EH (cell line): ENCODE measurements at places on chromosomes 7 and 10.
A peak's percentile ranks its signal among the peaks of the same experiment; 100 is the strongest.

GRCh38 chr10:107098326-107098725, 66.2 kb downstream of the SORCS1 start:
- DNase-seq, result no peak

GRCh38 chr7:106273009-106273668, 11.6 kb downstream of the NAMPT start:
- DNase-seq, result no peak

GRCh38 chr10:88735661-88736060, 24.2 kb upstream of the LIPN start:
- peak; percentile 25 for DNase-seq

DNA sequence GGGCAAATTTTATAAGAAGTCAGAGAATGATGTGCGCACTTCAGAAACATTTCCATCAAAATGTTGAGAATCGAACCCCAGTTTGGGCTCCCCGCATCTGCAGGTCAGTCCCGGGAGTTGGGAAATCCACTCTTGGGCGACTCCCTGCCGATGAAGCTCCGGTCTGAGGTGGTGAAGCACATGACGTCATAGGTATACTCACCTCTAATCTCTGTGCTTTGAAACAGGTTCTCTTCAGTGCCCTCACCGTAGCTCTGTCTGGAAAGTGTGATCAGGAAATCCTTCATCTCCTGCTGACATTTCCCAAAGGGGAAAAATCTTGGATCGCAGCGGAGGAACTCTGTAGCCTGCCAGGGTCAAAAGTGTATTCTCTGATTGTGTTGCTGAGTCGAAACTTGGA, 138.5 kb downstream of the ABCA13 start:
- no peak for DNase-seq

DNA sequence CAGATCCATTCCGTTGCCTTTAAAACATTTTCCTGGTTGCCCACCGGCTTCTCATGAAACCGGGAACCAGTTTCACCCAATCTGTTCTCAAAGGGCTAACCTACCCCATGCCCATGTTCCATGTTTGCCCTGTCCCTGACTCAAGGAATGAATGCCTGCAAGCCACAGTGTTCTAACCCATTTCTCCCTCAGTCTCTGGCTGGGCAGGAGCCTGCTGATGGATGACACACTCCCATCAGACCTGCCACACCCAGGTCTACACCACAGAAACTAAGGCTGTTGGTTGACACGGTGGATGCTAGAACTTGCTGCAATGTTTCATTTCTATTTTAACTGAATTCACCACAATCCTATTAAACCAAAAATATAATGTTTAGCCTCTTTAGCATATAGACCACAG, 15.6 kb downstream of the CLRN3 start:
- no peak for DNase-seq

- DNase-seq, result no peak
These were observed 130.8 kb downstream of the DNAJB6 start for GRCh38 chr7:157467496-157468212.

GRCh38 chr7:98996150-98996552, 117.8 kb downstream of the TRRAP start:
- no peak for DNase-seq

DNA sequence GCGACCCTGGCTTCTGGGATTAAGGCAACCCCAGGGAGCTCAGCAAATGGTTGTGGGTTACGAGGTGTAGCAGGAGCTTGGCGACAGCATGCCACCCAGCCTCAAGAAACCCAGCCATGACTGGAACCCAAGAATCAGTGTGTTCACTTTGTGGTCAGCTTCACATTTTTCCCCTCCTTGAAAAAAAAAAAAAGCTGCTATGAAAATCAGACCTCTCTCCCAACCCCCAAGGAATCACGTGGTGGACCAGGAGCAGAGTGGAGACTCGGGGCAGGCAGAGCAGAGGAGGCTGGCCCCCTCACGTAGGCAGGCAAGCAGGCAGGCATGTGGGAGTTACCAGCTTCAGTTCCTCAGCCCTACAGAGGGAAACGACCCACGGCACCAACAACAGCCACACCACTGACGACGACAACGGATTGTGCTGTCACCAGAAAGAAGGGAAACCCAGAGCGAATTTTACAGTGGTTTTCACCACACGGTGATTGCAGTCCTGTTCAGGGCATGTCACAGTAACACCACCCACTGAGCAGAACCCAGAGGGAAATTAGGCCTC, 203.4 kb downstream of the SLC25A13 start:
- DNase-seq, result no peak

DNA sequence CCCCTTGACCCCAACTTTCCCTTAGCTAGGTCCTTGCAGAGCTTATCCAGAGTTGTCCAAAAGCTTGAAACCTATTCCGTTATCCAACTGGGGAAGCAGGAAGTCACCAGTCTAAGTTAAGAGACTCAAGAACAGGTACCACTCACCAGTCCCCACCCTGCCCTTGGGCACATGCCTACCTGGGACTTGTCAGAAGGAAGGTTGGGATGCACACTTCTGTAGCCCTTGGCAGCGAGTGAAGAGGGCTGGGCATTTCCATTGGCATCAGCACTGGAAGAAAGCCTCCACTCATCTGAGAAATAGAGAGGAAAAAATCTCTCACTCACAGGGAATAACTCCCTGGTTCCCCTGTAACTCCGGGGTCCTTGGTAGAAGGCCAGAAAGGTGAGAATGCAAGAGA, 131.0 kb upstream of the PDLIM1 start:
- no peak for DNase-seq

GRCh38 chr10:88409236-88409635, 173.9 kb downstream of the RNLS start:
- DNase-seq, result no peak

GRCh38 chr7:82200601-82201000, 243.0 kb downstream of the CACNA2D1 start:
- no peak for DNase-seq

- peak; percentile 55 for DNase-seq
These were observed 52.8 kb upstream of the CHST3 start for GRCh38 chr10:71911296-71911953.

- no peak for DNase-seq
These were observed 37.2 kb downstream of the VOPP1 start for GRCh38 chr7:55534916-55535590.

GRCh38 chr7:18497800-18498199, 2.3 kb downstream of the HDAC9 start:
- DNase-seq, result no peak

- DNase-seq, result peak; percentile 14
These were observed 37.8 kb upstream of the GARS1 start for GRCh38 chr7:30556840-30557239.

GRCh38 chr10:101221549-101221948, 7.7 kb downstream of the LBX1 start:
- DNase-seq, result no peak

DNA sequence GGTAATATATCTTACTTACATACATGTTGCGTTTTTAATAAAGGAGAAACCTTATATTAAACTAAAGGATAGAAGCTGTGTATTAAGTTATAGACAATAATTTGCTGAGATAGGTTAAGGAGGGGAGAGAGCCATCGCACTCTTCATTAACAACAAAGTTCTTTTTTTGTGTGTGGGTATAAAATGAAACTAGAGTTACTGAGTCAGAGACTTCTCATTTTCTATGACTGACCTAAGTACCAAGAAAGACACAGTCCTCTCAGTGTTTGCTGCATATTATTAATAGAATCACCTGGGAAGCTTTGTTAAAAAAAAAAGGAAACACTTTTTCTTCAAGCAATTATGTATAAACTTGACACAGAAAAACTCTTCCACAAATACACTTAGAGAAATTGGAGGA, 31.4 kb downstream of the FEZF1 start:
- no peak for DNase-seq

DNA sequence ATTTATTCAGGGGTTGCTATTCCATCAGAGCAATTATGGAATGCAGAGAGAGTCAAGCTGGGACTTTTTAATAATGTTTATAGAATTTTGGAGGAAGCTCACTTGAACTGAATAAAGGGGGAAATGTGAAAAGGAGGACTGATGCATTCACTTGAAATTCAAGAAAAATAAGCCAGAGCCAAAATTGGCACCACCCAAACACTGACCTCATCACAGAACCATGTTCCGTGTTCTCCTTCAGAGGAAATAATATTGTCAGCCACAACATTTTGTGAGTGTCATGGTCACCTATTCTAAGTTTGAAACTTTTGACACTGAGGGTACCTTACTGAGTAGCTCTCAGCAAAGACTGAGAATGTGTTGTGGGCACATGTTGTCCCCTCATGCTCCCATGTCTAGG, 207.0 kb downstream of the ANK3 start:
- DNase-seq, result peak; percentile 28

- DNase-seq, result peak; percentile 72
These were observed 177.7 kb upstream of the ADO start for GRCh38 chr10:62626817-62627216.

- no peak for DNase-seq
These were observed 502.8 kb downstream of the SORCS1 start for GRCh38 chr10:106661767-106662140.

DNA sequence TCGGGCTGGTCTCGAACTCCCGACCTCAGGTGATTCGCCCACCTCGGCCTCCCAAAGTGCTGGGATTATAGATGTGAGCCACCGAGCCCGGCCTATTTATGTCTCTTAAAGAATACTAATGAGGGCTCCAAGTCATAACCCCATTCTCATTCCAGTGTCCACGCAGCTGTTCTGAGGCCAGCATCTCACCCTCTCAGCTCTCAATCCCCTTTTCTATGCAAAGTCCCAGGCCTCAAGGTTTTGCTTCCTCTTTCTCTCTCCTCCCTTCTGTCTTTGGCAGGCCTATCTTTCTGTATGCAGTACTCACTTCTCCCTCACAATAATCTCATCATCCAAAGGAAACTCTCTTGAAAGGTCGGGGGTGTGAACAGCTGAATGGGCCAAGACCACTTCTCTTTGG, 28.0 kb upstream of the VSIR start:
- DNase-seq, result no peak

- no peak for DNase-seq
These were observed 1.6 kb downstream of the EXOSC1 start for GRCh38 chr10:97444212-97444611.

- DNase-seq, result no peak
These were observed 14.6 kb upstream of the C10orf71 start for GRCh38 chr10:49284356-49284755.

GRCh38 chr7:102914585-102914984, 1.8 kb downstream of the LRRC17 start:
- no peak for DNase-seq

- DNase-seq, result no peak
These were observed 343.9 kb downstream of the PLXNA4 start for GRCh38 chr7:132232406-132232805.

DNA sequence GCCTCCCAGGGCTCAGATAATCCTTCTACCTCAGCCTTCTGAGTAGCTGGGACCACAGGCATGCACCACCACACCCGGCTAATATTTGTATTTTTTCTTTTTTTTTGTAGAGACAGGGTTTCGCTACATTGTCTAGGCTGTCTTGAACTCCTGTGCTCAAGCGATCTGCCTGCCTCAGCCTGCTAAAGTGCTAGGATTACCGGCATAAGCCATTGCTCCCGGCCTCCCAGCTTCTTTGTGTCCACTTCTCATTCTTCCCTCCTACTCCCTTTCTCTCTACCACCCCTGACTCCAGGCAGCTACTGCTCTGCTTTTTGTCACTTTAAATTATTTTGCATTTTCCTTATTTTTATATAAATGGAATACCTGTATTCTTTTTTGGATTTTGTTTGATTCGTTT, 83.4 kb downstream of the PALS2 start:
- DNase-seq, result no peak

DNA sequence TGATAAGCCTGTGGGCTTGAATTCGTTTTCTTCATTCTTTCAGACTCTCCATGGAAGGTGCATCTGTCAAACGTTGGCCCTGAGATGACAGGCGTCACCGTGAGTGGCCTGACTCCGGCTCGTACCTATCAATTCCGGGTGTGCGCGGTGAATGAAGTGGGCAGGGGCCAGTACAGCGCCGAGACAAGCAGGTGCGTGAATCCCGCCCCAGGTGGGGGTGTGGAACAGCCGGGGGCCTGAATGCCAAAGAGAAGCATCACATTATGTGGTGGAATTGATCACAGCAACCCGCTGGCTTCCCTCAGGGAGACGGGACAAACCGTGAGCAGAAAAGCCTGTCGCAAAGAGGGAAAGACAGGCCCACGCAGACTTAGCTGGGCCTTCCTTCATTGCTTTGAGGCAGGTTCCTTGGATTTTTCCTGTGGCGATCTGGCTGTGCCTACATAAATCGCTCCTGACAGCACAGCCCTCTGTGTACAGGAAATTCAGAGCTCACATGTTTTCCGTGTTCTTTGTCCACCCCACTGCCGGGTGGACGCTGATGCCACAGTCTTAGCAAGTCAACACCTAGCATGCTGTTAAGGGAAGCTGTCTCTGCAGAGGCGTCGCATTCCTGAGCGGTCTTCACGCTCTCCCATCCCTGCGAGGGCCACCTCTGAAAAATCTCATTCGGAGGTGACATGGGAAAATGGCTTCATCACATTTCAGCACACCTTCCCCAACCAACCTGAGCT, 671.0 kb upstream of the FOXK1 start:
- no peak for DNase-seq

- DNase-seq, result peak; percentile 44
These were observed 524.8 kb downstream of the GRM8 start for GRCh38 chr7:126727930-126728391.

DNA sequence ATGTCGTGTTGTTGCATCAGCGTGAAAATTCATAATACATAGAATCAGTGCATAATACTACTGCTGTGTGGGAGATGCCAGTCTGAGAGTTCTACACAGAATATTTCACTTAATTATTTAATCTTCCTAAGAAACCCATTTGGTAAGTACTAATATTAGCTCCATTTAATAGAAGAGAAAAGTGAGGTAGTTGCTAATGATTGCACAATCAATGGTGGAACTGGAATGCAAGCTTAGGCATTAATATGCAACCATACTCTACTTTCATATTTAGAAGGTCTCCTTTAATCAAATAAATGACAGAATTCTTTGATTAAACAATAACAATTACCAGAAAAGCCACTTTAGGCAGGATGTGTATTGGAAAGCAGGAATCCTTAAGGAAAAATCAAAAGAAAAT, 660.7 kb upstream of the PHF14 start:
- no peak for DNase-seq

DNA sequence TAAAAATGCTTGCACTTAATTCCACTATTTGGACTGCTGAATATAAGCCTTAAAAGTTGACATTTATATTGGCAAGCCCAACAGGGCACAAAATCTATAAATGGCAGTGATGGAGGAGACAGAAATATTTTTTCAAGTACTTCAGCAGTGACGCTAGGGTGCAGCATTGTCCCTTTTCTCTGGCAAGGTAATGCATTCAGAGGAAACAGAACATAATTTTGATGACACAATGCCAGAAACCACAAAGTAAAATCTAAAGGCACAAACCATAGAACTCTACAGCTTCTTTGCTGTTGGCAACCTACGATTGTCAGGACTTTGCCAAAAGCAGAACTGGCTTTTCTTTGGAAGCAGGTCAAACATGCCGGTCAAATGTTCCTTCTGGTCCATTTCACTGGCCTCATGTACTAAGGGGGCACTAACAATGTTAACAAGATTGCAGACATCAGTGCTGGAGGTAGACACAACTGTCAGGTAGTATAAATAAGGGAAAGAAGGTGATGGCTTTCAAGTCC, 30.9 kb upstream of the FAM133B start:
- peak; percentile 93 for DNase-seq

GRCh38 chr7:34296663-34297062, 361.4 kb upstream of the NPSR1 start:
- peak; percentile 72 for DNase-seq

GRCh38 chr10:91162050-91162494, 58.4 kb upstream of the PCGF5 start:
- DNase-seq, result peak; percentile 59
